ENCODE measurements at places on chromosomes 1 and 21.

DNA sequence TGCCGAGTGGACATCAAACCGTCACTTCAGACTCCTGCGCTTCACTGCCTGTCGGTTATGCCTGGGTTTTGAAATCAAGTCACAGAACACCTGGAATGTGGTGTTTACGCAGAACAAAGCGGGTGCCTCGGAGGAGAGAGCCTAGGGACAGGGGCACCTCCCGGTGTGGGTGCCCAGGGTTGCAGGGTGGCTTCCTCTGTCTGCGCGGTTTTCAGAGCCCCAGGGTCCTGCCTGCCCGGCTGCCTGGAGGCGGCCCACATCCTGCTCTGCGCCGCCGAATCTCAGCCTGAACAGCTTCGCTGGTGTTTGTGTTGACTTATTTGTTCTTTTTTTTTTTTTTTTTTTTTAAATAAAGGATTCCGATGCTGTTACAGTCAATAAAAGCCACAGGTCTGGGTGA lies 113.5 kb upstream of the COL6A1 start:
- DNase-seq = no peak

- DNase-seq = peak; percentile 79
Observed at GRCh38 chr1:201348211-201348566, 29.3 kb downstream of the TNNT2 start.

GRCh38 chr1:209696673-209697072 lies 8.0 kb upstream of the HSD11B1 start:
- DNase-seq = no peak

- peak; percentile 75 for DNase-seq
Observed at GRCh38 chr1:25030674-25031589, 100.9 kb upstream of the RUNX3 start.

DNA sequence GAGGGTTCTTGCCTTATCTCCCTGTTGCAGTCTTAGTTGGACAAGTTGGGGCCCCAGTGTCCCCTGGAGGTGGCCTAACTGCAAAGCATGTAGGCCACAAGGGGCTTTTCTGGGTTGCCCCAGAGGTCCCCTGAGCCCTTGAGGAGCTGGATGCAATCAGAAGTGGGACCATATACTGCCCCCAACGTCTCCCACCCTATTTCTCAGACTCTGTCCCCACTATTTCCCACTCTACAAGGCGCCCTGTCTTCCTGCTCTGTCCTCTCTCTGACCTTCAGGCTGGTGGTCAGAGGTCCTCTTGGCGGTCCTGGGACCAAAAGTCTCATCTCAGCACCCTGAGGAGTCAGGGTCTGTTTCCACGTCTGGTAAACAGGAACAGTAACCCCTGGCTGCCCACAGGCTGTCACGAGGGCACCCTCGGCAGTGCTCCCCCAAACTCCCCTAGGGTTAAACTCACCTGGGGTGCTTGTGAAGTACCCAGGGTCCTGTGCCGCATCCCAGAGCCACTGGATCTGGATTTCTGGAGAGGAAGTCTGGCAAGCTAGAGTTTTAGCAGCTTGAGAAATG lies 14.9 kb downstream of the PROK1 start:
- no peak for DNase-seq

DNA sequence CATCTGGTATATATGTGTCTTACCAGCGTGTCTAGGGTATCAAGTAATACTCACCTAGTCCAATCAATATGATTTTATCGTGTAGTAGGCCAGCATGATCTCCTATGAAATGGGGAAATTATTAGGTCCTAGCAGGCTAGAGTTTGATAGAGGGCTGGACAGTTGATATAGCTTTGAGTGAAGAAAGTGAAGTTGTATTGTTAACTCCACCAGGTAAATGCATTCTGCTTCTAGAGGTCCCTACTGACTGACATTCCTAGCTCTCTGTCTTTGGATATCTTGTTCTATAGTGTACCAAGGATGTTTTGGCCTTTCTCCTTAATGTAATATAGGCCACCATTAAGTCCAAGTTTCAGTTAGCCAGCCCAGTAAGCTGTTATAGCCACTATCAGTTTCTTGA lies 97.4 kb downstream of the EBNA1BP2 start:
- DNase-seq = no peak

DNA sequence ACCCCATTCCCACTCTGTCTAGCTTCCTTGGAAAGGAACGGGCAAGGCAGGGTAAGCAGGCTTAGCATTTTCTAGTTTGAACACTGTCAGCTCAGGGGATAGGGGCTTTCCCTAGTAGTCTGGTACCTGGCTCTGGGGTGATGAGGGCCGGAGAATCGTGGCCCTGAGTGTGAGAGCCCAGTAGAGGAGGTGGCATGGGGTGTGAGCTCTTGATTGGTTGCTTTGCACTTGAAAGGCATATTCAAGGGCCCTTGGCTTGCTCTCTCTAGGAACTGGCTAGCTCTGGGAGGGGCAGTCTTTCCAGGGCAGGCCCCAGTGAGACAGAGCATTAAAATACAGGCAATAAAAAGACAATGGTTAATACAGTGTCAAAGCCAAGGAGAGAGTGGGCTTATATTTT lies 10.8 kb upstream of the EXTL1 start:
- DNase-seq = no peak

DNA sequence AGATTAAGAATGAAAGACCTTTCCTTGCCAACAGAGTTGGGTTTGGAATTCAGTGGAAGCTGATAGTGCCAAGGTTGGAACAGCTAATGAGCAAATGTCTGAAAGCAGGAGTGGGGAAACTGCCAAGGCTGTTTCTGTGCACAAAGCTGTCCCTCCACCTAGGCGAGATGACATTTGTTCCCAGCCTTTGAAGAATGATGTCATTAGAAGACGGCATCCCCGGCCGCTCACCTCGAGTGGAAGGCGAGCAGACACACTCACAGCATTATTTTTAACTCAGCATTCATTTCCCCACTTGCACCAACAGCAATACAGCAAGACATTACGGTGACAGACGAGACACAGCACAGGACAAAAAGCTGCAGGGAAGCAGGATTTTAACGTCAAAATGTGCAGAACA lies 463.9 kb downstream of the PCP4 start:
- DNase-seq = no peak

DNA sequence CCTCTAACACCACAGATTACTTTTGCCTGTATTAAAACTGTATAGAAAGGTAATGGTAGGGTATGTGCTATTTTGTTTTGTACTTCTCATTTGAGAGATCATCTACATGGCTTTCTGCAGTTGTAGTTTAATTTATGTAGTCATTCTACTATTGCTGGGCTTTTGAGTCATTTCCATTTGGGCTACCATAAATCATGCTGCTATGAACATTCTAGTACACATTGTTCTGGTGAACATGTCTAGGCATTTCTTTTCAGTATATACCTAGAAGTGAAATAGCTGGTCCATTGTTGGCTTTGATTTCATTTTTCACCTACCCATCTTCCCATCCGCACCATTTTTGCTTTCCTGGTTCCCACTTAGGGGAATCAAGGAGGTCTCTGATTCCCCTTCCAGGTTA lies 18.7 kb downstream of the EDN2 start:
- DNase-seq = no peak

GRCh38 chr1:31376375-31377134 lies 3.7 kb upstream of the FABP3 start:
- no peak for DNase-seq

GRCh38 chr1:225919906-225920305 lies 4.1 kb downstream of the PYCR2 start:
- DNase-seq = no peak

GRCh38 chr1:5267603-5268235 lies 613.3 kb downstream of the AJAP1 start:
- no peak for DNase-seq

- DNase-seq = no peak
Observed at GRCh38 chr1:74689621-74690363, 16.2 kb upstream of the ERICH3 start.

DNA sequence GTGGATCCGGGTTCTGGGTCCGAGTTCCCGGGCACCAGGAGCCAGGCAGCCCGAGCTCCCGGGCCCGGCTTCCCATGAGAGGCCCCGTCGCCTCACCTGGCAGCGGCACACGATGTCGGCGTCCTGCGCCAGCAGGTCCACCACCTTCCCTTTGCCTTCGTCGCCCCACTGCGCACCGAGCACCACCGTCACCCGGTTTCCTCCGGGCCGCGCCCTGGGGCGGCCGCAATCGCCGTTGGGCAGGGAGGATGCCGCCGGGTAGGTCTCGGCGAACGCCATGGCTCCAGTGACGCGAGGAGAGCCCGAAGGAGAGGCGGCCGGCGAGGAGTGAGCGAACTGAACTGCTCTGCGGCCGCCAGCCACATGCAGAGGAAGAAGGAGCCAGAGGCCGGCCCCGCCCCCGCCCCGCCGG lies at the start of gene ADSS2:
Gene ADSS2 (minus strand): TSS at position 371 of the 412 bp plus-strand sequence. CDS start 92 bp downstream, at position 279.
- DNase-seq = no peak

DNA sequence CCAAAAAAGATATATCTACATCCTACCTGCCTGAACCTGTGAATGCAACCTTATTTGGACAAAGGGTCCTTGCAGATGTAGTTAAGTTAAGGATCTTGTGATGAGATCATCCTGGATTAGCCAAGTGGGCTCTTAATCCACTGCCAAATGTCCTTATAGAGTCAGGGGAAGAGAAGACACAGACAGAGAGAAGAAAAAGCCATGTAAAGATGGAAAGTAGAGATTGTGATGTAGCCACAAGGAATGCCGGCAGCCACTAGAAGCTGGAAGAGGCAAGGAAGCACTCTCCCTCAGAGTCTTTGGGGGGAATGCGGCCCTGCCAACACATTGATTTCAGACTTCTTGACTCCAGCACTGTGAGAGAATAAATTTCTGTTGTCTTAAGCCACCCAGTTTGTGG lies 16.2 kb downstream of the HSD11B1 start:
- DNase-seq = no peak

DNA sequence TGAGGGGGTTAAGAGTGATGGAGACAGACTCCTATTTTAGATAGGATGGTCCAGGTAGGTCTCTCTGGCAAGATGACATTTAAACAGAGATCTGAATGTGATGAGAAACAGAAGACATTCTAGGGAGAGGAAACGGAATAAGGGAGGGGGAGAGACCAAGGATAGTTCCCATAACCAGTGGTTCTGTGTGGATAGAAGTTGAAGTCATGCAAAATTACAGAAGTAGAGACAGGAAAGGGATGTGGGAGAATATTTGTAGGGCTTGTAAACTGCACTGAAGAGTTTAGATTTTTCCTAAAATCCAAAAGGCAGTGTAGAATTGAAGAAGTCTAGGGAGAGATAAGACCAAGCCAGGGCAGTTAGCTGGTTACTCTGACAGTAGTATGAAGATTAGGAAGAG lies 200.6 kb downstream of the GRIK1 start:
- no peak for DNase-seq

DNA sequence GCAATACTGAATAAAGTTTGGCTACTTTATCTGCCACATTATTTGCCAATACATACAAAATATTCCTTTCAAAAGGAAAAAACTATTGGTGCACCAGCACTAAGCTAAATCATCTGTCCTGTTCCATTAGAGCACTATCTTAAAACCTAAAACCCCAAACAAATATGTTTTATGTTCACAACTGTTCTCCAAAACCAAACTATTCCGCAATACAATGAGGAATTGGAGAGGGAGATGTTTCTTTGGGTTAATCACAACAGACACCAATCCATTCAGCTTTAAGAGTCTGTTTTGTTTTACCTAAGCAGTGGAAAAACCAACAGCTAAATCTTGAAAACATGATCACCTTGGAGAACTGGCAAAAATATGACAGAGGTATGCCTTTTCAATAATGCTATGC lies 85.1 kb downstream of the ZNF644 start:
- DNase-seq = no peak

GRCh38 chr1:157274698-157275534 lies 136.7 kb upstream of the ETV3 start:
- DNase-seq = no peak

GRCh38 chr1:243926803-243927245 lies 76.8 kb upstream of the AKT3 start:
- DNase-seq = no peak

- no peak for DNase-seq
Observed at GRCh38 chr1:55578646-55579045, 363.5 kb upstream of the USP24 start.

GRCh38 chr1:83998205-83998497 lies 781 bp downstream of the TTLL7 start:
- DNase-seq = no peak

- no peak for DNase-seq
Observed at GRCh38 chr1:62355095-62355494, 35.9 kb upstream of the KANK4 start.

- DNase-seq = no peak
Observed at GRCh38 chr1:174397261-174397660, 50.5 kb upstream of the GPR52 start.

DNA sequence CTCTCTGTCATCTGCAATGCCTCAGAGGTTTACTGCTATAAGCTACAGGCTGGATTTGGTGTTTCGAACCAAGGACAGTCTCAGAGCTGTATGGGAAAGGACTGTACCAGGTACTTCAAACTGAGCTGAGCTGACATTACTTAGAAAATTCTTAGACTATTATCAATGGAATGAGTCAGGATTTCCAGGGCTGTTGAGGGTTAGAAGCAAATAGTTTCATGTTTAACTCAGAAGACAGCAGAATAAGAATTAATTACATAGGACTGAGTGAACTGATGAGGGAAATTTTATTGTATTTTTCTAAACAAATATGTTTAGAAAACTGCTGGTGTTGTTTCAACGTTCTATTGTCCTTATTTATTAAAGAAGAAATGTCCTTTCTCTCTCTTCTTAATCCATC lies 74.3 kb upstream of the CAPZB start:
- DNase-seq = no peak

DNA sequence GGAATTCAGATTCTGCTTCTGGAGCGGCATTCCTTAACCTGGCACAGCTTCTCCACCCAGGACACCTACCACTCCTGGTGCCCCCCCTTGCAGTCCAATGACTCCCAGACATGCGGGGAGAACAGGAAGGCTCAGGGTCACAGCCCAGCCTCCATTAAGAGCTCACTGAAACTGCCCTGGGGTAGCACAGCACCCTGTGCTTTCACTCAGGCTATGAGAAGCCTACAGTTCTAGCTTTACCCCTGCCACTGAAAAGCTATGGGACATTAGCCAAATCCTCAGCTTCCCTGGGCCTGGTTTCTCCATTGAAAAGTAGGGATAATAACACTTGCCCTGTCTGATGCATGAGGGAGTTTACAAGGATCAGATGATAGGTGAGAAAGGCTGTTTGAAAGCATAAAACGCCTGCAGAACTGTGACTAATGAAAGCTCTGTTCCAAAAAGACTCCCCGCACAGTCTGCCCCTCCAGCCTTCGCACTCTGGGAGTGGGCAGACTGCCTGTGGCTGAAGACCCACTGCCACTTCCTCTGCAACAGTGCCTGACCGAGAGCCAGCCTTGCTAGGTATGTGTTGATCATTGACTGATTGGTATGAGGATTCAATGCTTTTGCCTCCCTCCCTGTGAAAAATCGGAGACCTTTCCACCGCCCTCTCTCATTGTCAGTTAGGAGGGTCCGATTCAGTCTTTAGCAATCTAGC lies 2.7 kb upstream of the CLDN19 start:
- DNase-seq = no peak

Measured in GM13977 (cell line).